Activated T-cell treated with anti-CD3 and anti-CD28 coated beads, Interleukin-2, amount 50 U/mL, for 1 hour (primary cell): ENCODE measurements at places on chromosomes 5 and 9.

GRCh38 chr9:26326563-26326962 is 566.0 kb downstream of the CAAP1 start:
- no peak for DNase-seq

- DNase-seq = no peak
Measured at GRCh38 chr9:33425128-33425533, 22.3 kb downstream of the AQP3 start.

DNA sequence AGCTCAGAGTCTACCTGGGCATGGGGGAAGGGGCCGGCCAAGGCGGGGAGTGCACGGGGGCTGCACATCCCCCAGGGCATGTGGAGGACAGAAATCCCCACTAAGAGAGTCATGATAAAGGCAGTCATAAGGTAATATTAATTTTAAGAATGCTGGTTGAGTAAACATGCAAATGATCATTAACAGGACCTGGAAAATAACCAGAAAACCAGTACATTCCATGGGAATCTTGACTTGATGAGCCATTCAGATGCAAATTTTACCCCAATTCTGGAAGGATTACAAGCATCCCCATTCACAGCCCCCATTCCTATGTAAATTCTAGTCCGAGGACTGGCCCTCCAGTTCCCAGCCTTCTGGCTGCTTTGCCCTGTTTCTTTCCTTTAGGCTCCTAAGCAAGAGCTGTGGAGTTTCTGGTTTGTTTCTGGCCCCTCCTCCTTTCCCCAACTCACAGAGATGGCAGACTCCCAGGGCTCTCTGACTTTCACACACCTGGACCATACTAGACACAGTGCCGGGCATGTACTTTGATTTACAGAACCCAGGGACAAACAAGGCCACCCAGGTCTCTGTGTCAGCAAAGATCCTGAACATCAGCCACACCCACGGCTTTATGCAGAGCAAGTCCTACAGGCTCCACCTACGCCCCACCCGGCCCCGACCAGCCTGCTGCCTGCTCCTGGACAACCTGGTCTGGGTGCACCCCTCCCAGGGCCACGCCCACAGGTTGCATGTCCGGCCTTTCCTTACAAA is 62.7 kb downstream of the SEMA4D start:
- DNase-seq = no peak

DNA sequence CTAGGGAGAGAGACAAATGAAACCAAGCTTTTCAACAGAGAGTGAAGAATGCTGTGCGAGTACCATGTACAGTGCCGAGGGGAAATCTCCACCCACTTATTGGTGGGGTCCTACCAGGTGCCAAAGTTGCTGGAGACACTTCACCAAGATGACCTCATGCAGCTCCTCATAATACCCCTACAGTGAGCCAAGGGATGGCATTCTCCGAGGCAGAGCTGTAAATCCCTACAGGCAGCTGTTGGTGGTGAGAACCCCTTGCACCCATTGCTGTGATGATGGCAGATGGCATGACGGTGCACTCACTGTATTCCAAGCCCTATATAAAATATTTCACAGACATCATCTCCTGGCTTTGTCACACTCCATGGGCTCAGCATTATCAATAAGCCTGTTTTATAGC is 464.9 kb downstream of the SPOCK1 start:
- DNase-seq = no peak

- no peak for DNase-seq
Measured at GRCh38 chr5:107478068-107478641, 192.6 kb downstream of the EFNA5 start.

GRCh38 chr5:142327111-142327842 is 2.5 kb upstream of the SPRY4 start:
- DNase-seq = no peak

- no peak for DNase-seq
Measured at GRCh38 chr9:111663301-111663823, 2.0 kb downstream of the GNG10 start.

DNA sequence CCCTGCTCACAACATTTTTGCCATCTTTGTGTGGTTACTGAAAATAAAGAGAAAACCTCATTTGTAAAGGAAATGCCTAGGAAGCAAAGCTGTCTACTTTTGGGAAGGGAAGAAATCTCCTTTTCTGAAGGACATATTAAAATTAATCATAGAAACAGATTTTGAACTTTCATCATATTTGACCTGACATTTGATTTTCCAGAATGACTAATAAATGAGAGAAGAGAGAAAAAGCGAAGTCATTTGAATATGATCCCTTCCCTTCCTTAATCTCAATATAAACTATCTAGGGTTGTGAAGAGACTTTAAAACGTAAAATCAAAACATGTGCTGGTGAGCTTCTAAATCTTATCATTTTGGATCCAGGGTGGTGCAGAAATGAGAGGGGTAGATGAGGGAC is 66.3 kb downstream of the FEM1C start:
- no peak for DNase-seq
